GM03348 (cell line): ENCODE measurements at places on chromosomes 1 and 21.

GRCh38 chr21:23401278-23401677 lies 2206.0 kb downstream of the MRPL39 start:
- DNase-seq, result no peak

DNA sequence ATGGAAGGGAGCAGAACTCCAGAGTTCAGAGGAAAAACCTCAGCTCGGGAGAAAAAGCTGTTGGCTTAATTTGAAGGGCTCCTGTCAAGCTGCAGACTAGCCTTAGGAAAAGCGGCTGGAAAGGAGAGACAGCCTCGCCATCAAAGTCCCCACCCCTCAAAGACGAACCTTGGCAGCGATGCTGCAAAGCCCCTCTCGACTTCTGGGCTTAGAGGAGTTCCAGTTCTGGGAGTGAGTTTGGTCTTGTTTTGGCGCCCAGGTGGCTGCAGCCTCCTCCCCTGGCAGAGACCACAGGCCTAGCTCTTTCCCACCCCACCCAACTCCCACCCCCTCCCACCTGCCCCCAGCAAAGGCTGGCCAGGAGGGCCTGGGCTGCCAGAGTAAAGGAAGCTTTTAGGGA lies 9.1 kb upstream of the TBX15 start:
- no peak for DNase-seq

DNA sequence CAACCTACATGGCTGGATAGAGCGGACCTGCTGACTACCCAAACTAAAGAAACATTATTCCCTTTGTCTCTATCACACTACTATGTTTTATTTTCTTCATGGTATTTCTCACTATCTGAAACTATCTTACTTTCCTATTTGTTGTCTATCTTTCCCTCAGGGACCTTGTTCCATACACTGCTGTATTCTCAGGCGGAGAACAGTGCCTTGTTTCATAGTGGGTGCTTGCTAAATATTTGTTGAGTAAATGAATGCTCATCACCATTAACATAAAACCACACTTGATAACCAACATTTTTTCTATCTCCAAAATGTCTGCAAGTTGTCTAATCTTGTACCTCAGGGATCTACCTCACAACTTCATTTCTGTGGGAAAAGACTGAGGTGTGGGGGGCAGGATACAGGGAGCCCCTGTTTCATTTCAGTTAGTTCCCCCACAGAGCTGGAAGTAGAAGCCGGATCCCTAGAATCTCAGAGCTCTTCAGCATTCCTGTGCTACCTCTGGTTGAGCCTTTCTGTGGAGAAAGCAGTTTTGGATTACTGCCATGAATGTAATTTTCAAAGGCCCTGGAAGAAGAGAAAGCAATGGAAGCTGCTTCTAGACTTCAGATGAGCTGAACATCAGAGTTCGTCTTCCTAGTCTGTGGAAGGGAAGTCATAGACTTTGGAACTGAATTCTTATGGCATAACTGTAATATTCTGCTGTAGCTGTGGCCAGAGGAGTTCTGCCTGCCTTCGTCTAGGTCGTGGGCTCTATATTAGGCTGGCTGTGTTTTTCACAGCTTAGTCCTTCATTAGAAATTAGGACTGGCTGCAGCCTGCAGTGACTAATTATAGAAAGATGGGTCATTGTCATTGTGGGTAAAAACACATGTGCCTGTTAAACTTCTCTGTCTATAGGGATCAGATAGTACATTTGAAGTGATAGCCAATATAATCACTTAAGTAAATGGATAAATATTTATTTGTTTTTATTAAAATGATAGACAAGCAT lies 293.2 kb upstream of the SGIP1 start:
- no peak for DNase-seq

DNA sequence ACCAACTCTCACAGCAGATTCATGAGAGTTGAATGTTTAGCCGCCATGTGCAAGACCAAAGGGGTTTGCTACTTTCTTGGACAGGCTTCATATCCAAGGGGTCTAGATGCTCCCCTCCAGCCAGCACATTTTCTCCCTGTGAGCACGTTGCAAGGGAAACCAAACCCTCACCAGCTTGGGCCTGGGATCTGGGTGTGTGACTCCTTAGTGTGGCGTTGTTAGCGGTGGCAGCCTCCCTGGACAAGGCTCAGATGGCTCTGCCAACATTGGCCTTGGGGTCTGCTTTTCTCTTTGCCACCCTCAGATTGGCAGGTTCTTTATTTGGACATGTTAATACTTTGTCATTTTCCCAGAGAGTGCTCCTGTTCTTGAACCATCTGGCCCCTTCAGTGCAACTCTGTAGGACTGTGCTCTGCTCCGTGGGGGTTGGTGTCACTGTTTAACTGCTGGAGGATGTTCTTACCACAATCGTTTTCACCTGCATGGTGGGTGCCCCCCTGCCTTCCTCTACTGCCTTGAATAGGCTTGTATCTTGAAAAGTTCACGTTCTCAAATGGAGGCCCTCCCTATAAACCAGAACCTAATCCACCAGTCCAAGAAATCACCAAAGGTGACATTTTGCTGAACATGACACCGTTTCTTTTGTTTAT lies 13.4 kb downstream of the ABCG1 start:
- no peak for DNase-seq

DNA sequence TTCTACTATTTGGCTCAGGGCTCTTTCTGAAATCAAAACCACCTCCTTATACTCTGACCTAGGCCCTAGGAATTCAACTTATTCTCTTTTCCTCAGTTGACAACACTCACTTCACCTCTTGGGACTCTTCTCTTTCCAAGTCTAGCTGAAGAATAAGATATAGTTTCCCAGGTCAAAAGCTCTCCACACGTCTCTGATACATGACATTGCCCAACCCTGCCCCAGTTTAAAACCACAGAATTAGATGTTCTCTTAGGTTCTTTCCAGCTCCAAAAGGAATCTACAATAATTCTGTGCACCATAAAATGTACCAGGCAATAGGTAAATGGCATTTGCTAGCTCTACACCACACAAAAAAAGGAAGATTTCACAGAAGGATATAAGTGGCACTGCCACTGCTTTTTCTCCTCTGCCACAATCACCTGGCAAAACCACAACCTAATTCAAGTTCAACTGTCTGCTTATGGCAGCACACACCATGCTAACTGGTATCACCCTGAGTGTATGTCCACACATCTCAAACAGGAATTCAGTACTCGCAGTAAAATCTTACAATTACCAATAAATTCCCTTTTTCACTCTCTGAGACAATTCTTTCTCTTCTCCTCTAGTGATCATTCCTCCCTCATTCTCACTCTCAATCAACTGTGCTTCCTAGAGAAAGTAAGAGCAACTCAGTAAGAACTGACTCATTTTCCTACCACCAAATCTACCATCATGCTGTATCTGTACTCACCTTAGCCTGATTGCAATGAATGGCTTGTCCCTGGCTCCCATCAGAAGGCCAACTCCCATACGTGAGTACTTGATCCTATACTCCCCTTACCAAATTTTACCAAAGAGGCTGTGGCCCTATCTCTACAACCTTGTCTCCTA lies 27.3 kb downstream of the ZBTB8OS start:
- DNase-seq, result no peak

- DNase-seq, result no peak
Measured at GRCh38 chr1:241638099-241638682, 2.0 kb downstream of the CHML start.

DNA sequence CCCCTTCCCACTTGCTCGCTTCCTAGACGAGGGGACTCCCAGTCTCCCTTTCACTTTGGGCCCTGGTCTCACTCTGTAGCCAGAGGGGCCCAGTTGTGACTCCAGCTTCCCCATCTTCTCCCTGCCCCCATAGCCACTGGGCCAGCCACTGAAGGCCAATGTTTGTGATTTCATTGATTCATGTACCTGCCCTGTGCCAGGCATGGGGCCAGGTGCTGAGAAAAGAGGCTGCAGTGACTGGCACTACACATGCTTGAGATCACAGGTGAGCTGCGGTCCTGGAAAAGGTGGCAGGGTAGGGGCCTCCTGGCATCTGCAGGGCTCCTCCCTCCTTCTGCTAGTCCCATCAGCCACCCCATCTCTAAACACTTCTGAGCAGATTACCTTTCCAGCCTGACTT lies 345.3 kb upstream of the VAMP3 start:
- DNase-seq, result no peak

GRCh38 chr21:34865400-34866241 lies 183.5 kb downstream of the RUNX1 start:
- no peak for DNase-seq

DNA sequence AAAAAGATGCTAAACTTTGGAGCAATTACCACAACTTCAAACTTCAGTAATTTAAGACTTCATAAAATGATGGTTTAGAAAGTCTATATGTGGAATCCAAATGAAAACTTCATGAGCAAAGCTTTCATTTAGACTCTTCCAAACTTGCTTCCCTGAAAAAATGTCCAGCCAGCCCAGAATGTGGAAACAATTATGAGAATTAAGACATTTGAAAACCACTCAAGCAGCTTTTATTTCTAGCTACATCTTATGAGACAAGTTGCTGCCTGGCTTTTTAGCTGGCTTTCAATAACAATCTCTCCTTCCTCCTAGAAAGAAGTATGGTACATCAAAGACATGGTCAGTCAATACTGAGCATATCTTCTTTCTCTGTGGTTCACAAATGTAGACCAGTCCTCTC lies 21.8 kb downstream of the LPAR3 start:
- no peak for DNase-seq

DNA sequence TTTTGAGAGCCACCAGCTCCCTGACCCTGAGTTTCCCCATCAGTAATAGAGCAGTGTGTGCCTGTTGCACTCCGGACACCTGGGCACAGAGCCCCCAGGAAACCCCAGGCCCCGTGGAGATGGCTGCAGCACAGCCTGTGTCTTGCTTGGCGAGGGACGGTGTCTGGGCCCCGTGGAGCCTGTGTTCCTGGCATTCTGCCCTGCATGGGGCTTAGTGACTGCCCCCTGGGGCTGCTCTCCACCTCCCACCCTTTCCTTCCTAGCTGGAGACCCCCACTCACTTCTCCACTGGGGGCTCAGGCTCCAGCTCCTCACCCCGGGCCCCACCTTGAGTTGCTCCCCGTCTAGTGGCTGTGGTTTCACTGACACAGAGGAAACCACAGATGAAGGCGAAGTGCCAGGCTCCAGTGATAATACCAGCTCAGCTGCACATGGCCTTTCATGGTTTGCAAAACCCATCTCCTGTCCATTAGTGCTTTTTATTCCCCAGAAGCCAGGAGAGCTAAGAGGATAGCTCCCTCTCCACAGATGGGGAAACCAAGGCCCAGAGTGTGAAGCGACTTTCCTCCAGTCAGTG lies 39.4 kb downstream of the DMRTB1 start:
- DNase-seq, result peak; percentile 74

DNA sequence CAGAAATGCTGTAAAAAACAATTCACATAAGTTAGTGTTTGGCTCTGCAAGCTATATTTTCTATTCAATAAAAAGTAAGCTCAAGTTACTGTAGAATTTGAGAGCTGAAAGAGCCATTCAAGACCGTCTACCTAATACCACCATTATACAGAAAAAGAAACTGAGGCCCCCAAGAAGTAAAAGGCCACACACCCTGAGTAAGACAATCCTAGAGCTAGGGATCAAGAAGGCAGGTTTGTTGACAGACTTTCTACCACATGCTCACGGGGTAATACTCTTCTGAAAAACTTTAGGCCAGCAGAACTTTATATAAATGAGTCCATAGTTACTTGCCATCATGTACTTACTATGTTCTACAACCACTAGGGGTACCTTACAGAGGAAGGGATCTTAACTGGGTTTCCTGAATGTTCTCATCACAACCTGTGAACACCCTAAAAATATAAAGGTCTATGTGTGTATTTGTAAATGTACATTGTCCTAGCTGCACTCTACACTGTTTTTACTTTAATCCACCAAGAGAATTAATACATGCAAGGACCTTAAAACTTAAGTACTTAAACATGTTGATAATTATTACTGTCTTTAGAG lies 2.7 kb downstream of the PSMG1 start:
- DNase-seq, result no peak

- no peak for DNase-seq
Measured at GRCh38 chr1:118692143-118692542, 296.0 kb downstream of the TBX15 start.

GRCh38 chr1:61487801-61488200 lies 237.1 kb downstream of the TM2D1 start:
- DNase-seq, result no peak

DNA sequence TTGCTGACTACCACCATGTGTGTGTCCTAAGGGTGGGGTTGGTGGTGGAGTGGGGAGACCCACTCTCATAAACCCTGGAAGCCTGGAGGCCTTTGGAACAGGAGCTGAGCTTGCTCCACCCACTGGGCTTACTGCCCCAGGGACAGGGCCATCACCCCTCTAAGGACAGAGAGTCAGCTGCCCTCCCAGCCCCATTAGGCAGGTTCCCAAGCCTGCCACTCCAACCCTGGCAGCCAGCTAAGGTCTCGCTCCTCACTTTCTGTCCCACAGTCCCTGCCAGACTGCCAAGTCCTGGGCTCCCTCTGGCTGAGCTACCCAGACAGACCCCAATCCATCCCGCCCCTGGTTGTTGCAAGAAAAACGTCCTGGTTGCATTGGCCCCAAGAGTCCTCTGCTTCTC lies 3.8 kb downstream of the NT5C1A start:
- DNase-seq, result no peak

DNA sequence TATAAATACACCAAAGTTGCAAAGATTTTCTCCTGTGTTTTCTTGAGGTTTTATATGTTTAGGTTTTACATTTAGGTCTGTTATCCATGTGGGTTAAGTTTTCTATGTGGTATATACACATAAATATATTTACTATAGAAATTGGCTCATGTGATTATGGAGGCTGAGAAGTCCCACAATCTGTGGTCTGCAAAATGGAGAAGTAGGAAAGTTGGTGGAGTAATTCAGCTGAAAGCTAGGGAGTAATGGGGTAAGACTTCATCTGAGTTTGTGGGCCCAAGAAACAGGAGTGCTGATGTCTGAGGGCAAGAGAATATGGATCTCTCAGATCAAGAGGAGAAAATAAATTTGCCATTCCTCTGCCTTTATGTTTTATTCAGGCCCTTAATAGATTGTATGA lies 146.0 kb downstream of the GPATCH2 start:
- DNase-seq, result no peak

DNA sequence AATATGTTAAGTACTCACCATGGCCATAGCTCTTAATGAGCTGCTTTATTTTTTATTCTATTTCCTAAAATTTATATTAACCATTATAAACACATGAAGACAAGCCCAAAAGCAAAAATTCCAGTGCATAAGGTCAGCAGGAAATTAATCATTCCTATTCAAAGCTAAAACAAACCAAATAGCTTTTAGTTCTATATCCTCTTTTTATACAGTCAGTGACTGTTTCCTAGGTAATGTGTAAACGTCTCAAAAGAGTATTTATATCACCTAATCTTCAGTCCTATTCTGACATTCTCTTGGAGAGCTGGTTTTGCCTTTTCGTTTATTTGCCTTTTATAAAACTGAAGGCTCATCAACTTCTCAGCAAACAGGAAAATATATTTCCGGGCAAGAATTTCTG lies 4.2 kb downstream of the GOLPH3L start:
- no peak for DNase-seq

- no peak for DNase-seq
Measured at GRCh38 chr1:115911294-115911693, 65.0 kb upstream of the SLC22A15 start.

- peak; percentile 89 for DNase-seq
Measured at GRCh38 chr1:15684042-15684461, at the start of gene PLEKHM2. TSS of gene PLEKHM2 (plus strand) at chr1:15684320. CDS start at chr1:15684559, 239 bp downstream.

GRCh38 chr1:177275736-177276135 lies 105.0 kb downstream of the BRINP2 start:
- DNase-seq, result no peak

- DNase-seq, result no peak
Measured at GRCh38 chr1:235259133-235259778, 68.7 kb downstream of the ARID4B start.
